ENCODE measurements at places on chromosomes 4 and X.

GRCh38 chrX:113933931-113934330 is 650.0 kb upstream of the HTR2C start:
- DNase-seq = no peak

DNA sequence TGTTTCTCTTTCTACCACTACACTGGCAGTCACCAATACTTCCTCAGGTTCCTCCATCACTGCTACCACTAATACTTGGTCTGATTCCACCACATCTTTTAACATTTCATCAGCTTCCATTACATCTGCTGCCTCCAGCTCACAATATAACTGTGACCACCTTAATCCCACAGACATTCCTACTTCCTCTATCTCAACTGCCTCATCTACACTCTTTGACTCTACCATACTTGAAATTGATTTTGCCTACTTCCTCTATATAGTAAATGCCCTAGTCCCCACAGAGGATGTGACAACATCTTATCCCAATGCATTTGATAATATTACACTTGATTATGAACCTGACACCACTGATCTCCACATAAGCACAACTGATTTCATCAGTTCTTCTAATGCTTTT is 29.0 kb downstream of the OPRPN start:
- no peak for DNase-seq

- DNase-seq = no peak
Measured at GRCh38 chr4:91322961-91323360, 980.8 kb upstream of the GRID2 start.

DNA sequence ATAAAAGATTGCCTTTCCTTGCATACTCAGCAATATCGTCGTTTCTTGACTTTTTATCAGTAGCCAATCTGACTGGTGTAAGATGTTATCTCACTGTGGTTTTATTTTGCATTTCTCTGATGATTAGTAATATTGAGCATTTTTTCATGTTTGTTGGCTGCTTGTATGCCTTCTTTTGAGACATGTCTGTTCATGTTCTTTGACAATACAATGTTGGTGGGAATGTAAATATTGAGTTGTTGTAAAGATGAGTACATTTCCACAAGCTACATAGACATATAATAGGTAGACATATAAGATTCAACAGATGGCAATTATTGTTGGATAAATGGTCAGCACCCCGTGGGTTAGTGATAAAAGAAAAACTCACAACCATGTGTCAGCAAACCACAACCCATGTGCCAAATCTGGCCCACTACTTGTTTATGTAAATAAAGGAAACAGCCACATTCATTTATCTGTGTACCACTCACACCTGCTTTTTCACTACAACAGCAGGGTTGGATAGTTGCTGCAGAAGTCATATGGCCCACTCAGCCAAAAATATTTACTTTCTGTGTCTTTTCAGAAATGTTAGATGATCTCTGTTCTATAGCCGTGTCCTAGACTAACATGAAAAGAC is 153.1 kb upstream of the VCX start:
- DNase-seq = no peak

- DNase-seq = no peak
Measured at GRCh38 chr4:100208459-100208858, 18.2 kb upstream of the DDIT4L start.

DNA sequence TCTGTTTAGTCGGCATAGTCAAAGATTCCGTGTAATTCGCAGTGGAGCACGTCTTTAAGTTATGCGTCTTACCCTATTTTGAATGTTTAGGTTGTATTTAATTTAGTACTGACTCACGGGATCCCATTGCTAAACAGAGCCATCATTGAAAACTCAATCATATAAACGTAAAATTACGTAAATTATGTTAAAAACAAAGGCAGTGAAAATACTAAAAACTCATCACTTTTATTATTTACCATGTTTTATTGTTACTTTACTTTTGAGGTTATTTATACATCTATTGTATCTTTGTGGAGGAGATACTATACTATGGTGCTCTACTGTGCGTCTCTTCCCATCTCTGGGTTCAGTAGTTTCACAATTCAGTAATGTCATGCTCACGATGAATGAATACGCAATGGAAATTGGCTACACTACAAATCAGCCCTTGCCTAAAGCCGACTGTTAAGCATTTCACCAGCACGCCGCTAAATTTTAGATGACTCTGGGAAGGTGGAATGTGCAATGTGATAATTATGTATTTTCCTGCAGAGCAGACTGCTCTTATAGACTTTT is 944 bp downstream of the FUNDC2 start:
- DNase-seq = no peak

GRCh38 chr4:123246085-123246484 is 150.5 kb upstream of the SPRY1 start:
- DNase-seq = no peak
